ENCODE measurements at places on chromosomes 12 and 14. TPM values are rescaled to one million over a fixed set of nuclear protein-coding genes. Genes with fewer than 3 reads are reported as not detected.

GRCh38 chr14:94001501-94002396, 4.6 kb downstream of the CCDC197 start:
- peak; percentile 32 for DNase-seq

LRRC10 gene
- not detected for total RNA-seq

DNA sequence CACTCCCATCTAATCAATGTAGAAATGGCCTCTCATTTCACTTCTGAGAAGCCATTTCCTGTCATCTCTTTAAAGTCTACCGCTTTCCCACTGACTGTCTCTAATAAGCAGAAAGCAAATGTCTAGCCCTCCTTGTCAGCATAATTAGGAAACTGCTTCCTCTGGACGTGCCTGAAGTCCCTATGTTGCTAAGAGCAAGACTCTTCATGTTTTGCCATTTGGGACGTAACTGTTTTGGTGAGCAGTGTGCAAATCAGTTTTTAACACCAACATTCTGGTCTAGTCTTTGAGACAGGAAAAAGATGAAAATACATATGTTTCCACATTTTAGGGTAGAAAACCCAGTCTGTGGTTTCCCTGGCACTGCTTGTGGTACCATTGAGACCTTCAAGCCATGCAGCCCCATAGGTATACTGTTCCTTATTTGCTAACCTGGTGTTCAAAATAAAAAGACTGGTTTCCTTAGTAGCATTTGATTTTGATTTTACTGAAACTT, 22.2 kb downstream of the IFNG start:
- DNase-seq: no peak

- no peak for DNase-seq
Measured at GRCh38 chr14:66345986-66346385, 140.2 kb upstream of the CCDC196 start.

DNA sequence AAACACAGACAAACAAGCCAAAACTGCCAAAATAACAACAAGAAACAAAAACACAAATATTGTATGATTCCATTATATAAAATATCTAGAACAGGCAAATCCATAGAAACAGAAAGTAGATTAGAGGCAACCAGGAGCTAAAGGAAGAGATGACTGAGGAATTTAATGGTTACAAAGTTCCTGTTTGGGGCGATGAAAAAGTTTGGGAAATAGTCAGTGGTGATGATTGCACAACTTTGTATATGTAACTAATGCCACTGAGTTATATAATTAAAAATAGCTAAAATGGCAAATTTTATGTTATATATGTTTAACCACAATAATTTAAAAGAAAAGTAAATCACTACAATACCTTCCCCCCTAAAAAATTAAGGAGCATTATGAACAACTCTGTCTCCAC, 24.5 kb downstream of the GNPTAB start:
- no peak for DNase-seq

ALX1 gene
- 3.2 TPM for total RNA-seq

ZNF385A gene
- total RNA-seq: 16.6 TPM

JPH4 gene
- not detected for total RNA-seq

SLIRP gene
- 148 TPM for total RNA-seq

DNA sequence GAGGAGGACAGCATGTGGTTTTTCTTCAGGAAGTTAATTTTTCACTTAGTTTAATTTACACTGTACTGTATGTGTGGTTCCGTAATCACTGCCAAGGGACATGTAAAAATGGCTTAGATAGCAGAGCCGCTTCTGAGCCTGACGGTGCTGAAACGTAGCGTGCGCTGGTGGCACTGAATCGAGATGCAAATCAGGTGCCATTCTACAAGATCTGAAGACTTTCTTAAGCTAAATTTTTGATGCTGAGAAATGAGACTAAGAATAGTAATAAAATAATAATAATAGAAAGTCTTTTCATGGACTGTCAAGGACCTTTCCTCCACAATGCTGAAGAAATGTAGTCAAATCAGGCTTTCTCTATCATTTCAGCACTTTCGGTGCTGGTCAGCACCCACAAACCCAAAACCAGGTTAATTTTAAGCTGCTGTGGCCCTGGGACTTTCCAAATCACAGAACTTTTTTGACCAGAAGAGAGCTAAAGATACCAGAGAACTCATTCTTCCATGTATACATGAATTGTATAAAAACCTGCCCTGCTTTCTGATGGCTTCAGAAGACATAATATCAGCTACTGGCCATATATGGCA, 183.3 kb upstream of the LMO3 start:
- DNase-seq: no peak

- peak; percentile 41 for DNase-seq
Measured at GRCh38 chr12:6699989-6700645, 498 bp downstream of the PIANP start.

IFI27 gene
- total RNA-seq: 5.8 TPM

DNA sequence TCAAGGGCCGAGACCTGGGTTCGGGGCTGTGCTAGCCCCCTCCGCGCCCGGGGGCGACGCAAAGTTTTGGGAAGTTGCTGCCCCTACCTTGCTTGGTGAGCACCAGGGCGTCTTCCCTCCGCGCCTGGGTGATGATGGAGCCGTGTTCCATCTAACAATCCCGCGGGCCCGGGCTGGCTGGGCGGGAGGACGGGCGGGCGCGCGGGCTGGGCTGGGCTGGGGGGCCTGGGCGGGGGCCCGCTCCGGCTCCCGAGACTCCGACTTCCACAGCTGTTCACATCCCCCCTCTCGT, 298 bp downstream of the CTDSP2 start:
- DNase-seq: no peak

DAO gene
- total RNA-seq: not detected

DNA sequence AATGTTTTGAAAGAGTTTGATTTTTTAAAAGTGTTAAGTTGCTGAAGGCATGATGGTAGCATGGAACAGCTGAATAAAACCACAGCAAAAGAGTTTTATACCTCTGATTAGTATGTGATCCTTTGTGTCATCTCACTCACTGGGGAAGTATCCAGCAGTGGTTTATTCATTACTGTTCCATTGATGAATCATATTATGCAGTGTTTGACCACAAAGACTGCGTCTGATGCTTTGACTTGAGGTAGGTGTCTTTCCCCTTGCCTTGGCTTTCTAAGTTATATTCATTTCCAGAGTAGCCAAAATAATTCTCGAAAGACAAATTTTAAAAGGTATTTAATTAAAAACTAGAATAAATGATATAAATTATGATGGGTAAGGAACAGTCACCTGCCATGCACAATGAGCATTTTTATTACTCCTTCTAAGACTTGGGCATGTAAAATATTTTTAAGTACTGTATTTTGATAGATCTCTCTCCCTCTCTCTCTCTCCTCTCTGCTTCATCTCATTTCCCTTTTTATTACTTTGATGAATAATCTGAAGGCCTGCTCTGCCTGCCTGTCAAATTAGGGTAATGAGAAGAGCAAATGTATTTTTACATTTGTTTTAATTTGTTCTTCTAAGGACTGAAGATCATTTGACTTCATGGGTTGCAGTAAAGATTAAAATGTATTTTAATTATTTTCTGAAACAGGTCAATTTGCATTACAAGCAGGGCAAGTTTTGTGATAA, 164.9 kb downstream of the NAV3 start:
- no peak for DNase-seq

SDSL gene
- 14.0 TPM for total RNA-seq

DNA sequence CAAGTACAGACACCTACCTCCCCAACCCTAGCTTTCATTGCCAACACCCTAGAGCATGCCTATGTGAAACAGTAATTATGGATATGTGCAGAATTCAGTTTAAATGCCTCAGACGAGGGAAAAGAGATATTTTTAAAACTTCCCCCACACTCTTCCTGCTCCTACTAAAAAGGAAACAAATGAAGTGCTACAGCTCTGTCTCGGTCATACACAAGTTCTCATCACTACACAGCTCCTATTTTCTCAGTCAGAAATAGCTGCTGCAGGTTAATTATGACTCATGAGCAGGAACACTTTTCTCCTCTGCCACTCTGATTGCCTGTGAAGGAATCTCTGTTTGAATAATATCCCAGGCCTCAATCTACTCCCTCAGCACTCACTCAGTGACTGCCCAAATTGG, 703.6 kb upstream of the FLRT2 start:
- no peak for DNase-seq

FIGNL2 gene
- 44.5 TPM for total RNA-seq

NPFF gene
- total RNA-seq: not detected

DNA sequence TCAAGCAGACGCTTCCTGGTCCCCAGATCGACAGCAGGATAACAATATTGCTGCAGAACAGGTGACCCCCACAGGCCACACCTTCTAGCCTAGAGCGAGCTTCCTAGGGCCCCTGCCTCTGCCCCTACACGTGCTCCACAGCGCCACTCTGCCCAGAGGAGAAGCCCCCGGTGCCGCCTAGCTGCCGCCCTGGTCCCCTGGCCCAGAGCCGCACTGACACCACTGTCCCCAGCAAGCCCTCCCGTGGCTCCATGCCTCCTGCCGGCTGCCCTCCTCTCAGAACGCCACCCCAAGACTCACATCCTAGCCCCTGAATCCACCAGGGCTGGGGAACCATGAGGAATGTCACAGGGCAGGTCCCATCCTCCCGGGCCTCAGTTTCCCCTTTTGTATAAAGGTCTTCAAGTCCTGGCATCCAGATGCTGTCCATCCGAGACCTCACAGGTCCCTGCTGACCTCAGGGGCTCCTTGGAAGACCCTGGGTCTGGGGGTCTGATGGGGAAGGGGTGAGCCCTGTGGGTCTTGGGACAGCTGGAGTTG, 31.0 kb downstream of the JAG2 start:
- no peak for DNase-seq

GRCh38 chr12:67237231-67237630, 31.9 kb upstream of the CAND1 start:
- DNase-seq: no peak

- DNase-seq: no peak
Measured at GRCh38 chr14:52596861-52597260, 44.2 kb downstream of the GPR137C start.

TMTC2 gene
- 15.4 TPM for total RNA-seq

GRCh38 chr14:71589609-71590008, 342.6 kb upstream of the RGS6 start:
- no peak for DNase-seq

SOAT2 gene
- 0.98 TPM for total RNA-seq

TBC1D30 gene
- total RNA-seq: 3.0 TPM

DNA sequence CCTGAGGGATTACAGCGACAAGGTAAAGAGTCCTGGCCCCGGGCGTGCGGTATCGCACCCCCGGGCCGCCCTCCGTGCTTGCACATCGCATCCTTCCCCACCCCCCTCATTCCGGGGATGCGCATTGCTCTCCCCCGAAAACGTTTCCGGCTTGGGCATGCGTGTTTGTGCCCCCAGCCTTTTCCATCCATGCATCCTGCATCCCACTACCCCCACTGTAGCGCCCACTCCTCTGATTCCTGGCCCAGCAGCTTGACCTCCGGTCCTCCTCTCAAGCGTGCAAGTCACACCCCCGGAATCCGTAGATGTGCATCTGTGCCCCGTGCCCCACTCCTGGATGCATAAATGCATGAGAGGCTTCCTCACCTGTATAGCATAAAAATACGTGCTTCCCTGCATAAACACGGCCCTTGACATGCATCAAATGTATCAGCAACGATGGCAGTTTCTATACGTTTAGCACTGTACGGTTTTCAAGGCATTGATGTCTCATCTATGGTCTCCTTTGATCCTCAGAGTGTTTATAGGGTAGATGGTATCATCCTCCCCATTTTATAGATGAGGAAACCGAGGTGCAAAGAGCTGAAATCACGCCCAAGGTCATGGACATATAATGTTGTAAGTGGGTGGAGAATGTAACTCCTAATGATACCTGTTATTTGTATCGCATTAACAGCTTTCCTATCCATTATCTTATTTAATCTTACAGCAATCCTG, 484 bp downstream of the RIC8B start:
- DNase-seq: no peak

TBX5 gene
- not detected for total RNA-seq

DNA sequence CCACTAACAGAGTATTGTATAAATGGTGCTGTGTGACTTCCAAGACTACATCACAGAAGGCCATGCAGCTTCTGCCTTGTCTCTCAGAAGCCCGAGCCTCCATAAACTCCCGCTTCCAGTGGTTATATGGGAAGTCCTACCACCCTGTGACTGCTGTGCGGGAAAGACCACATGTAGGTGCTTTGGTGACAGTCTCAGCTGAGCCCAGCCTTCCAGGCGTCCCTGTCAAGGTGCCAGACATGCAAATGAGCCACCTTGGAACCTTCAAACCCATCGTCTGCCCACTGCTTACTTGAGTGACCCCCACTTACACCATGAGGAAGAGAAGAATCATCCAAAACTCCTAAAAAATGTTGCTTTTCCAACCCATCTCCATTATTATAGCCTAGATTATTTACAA, 123.0 kb downstream of the SLC38A1 start:
- no peak for DNase-seq

KLRB1 gene
- total RNA-seq: not detected

FGF6 gene
- not detected for total RNA-seq

NUDT4 gene
- total RNA-seq: 66.3 TPM

TMPRSS12 gene
- not detected for total RNA-seq

COCH gene
- total RNA-seq: 32.5 TPM

IL22 gene
- total RNA-seq: not detected

- no peak for DNase-seq
Measured at GRCh38 chr14:79543967-79544697, 667.2 kb downstream of the DIO2 start.

PSMA6 gene
- 177 TPM for total RNA-seq

- no peak for DNase-seq
Measured at GRCh38 chr12:1995205-1995896, 8.9 kb downstream of the DCP1B start.

DNA sequence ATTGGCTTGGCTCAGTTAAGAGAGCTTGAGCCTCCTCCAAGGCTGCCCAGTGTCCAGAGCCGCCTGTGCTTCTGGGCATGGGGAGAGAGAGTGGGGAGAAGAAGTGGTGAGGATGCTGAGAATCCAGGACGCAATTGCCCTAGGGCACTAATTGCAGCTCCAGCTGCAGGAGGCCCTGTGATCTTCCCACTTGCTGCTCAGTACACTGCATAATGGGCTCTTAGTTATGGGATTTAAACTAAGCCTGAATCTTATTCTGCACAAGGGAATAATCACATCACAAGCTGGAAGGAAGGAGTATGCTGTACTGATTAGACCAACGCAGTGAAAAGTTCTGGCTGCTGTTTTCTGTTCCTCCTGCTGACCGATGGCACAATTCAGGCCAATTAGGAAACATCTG, 101.0 kb upstream of the PRMT8 start:
- DNase-seq: no peak

DNA sequence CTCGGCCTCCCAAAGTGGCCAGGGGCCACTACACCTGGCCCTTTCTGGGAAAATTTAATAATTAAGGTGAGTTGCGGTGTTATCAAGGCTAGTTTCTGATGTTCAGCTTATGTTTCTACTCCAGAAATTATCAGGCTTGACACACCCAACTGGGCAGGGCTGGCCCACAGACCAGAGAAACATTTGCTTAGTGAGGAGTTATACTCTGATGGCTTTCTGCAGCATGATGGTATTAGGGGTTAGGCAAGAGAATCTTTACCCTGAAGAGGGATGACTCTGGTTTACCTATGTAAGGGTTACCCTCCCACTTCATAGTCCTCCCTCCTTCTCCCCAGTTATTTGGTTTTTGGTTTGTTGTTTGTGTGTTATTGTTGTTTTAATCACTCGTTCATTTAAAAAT, 24.5 kb upstream of the HECTD1 start:
- no peak for DNase-seq
